ENCODE measurements at places on chromosomes 6 and 20.

GRCh38 chr6:31405996-31406395 is 2.6 kb downstream of the MICA start:
- DNase-seq, result no peak

- DNase-seq, result no peak
Measured at GRCh38 chr20:23144856-23145255, 58.7 kb upstream of the CD93 start.

DNA sequence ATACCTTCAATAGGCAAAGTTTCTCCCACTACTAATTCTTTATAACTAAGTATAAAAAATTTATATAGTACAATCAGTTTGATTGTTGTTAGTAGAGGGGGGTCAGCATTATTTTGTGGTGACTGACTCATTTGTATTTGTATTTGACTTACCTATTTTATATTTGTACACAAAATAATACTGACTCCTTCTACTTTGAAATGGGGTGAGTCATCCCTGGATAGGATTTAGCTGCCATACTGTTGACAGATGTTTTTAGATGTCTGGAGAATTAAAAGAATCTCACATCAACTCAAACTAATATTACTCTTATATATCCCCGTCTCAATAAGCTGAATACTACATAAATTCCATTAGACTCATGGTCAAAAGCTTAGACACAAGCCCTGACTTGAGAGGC is 114.9 kb downstream of the FRK start:
- DNase-seq, result no peak

DNA sequence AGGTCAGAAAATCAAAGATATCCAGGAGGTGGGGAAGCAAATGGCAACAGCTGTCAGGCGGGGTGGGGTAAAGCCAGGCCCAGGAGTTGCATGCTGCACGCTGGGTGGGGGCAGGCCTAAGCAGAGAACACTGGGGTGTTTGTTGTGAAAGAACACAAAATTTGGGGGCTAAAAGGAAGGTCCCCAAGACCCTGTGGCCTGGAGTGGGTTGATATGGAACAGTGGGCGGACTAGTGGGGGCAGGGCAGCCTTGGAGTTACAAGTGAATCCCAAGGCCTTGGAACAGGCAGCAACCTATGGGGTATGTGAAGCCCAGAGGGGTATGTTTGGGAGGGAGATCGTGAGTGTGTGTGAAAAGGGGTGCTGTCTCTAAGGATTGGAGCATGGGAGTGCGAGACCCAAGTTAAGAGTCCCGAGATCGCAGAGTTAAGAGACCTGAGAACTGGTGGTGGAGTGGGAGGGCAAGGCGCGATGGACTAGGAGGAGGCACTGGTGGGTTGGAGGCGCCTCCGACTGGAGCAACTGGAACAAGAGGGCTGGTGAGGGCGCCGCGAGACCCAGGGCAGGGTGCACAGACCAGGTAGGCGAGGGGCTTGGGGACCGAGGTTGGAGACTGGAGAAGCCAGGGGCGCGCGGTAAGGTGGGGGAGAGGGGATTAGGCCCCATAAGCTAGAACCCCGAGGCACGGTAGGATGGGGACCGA is 658 bp downstream of the CUL7 start:
- DNase-seq, result no peak

- no peak for DNase-seq
Measured at GRCh38 chr6:40626886-40627285, 39.7 kb upstream of the LRFN2 start.

- DNase-seq, result no peak
Measured at GRCh38 chr6:89270951-89271721, 44.0 kb downstream of the GABRR2 start.

- no peak for DNase-seq
Measured at GRCh38 chr6:133314947-133315346, 73.8 kb downstream of the EYA4 start.

DNA sequence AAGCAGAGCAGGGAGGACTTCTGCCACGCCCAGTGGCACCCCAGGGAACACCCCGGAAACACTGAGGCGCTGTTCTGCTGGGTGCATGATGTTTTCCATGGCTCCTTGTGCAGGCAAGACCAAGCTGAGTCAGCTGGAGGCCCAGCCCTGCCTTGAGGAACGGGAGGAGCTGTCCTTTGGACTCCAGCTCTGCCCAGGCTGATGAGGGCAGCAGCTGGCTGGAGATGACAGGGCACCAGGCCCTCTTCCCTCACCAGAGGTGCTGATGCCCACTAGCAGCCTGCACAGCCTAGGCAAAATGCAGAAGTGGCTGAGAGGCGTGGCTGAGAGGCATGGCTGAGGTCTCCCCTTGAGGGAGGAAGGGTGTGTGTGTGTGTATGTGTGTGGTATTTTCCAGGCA is 2.4 kb downstream of the C6orf132 start:
- DNase-seq, result no peak

DNA sequence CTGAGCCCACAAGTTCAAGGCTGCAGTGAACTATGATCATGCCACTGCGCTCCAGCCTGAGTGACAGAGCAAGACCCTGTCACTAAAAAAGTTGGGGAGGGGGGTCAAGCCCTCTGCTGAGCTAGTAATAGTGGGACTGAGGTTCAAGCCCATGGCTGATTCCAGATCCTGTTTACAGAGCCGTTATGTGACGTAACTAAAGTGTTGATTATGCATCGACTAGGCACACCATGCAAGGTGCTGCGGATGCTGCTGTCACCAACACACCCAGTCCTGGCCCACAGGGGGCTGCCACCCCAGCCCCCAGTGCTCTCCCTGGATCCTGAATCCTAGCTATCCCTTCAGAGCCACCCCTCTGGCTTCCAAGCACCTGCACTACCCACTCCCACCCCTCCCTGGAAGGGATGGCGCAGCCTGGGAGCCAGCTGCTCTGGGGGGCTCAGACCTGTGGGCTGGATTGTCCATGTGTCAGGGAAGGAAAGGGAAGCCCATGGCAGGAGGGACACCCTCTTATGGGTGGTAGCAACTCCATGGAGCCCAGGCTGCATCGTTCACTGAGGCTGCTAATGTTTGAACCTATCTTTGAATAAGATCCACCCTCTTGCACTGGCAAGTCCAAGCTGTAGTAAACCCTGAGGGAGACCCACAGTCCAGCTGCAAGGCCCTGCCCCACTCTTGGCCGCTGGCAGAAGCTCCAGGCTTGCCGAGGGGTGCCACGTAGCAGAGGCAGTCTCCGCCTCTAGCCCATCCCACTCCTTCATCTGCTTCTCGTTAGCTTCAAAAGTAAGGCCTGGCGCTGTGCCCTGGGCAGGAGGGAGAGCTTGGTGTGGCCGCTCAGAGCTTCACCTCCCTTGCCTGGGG is 95.0 kb downstream of the SNX5 start:
- no peak for DNase-seq

- no peak for DNase-seq
Measured at GRCh38 chr6:158233214-158233795, 65.2 kb downstream of the GTF2H5 start.

- no peak for DNase-seq
Measured at GRCh38 chr6:16633961-16634360, 127.3 kb downstream of the ATXN1 start.

GRCh38 chr6:17583811-17584210 is 16.3 kb upstream of the FAM8A1 start:
- no peak for DNase-seq

DNA sequence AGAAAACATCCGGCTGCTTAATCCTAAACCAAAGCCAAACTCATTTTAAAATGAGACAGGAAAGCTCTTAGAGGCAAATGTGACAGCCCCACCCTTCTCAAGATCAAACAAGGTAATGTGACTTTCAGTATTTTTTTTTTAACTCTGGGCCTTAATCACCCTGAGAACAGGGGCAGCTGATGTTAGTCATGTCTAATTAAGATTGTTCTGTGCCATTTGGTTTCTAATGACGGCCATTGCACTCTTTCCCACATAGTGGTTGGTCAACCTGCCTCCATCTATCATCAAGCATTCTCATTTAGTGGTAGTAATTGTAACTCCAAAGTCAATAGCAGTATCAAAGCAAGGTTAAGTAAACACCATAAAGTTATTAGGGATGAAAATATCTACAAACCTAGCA is 191.6 kb upstream of the EXOC2 start:
- DNase-seq, result no peak

- DNase-seq, result no peak
Measured at GRCh38 chr6:87692086-87692485, 9.9 kb downstream of the AKIRIN2 start.

- no peak for DNase-seq
Measured at GRCh38 chr20:8424010-8424409, 291.9 kb downstream of the PLCB1 start.

DNA sequence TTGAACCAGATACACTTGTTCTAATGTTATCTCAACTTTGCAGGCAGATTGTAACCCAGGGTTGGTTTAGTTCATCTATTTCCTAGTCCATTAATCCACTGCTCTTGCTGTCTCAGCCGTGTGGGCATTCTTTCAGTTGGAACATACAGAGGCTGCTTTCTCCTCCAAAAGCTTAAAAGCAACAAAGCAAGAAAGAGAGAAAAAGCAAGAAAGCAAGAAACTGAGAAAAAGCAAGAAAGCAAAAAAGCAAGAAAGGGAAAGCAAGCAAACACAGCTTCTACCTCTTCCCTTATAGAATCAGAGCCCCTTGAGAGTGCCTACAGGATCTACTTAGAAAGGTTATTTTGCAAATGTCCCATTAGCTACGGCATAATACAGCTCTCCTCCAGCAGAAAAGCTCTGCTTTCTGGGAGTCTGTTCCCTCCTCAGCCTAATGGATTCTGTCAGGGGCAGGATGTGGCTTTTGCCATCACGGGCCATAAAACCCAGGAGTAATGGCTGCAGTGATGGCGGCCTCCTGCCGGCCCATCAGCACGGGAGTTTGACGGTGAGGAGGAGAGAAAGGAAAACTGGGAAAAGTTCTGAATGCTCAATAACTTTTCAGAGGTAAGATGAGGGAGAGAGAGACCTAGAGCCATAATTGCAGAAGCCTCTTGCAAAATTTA is 156.8 kb upstream of the JARID2 start:
- DNase-seq, result no peak
